ENCODE measurements at places on chromosomes 16 and 17.

DNA sequence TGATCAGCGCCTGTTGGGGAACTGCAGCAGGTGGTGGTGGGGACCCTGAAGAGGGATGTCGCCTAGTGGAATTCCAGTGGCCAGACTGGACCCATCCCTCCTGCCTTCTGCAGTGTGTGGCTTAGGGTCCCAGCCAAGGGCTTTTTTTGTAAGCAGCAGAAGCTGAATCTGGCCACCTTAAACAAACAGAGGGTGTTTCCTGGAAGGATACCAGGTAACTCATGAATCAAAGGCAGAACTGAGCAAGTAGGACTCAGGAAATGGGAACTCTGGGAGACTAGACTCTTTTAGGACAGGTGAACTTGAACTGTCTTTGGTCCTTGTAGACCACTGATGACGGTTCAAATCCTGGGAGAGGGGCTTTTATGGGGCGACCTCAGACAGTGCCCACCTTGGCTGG lies 124.0 kb downstream of the ABCC6 start:
- DNase-seq: no peak

DNA sequence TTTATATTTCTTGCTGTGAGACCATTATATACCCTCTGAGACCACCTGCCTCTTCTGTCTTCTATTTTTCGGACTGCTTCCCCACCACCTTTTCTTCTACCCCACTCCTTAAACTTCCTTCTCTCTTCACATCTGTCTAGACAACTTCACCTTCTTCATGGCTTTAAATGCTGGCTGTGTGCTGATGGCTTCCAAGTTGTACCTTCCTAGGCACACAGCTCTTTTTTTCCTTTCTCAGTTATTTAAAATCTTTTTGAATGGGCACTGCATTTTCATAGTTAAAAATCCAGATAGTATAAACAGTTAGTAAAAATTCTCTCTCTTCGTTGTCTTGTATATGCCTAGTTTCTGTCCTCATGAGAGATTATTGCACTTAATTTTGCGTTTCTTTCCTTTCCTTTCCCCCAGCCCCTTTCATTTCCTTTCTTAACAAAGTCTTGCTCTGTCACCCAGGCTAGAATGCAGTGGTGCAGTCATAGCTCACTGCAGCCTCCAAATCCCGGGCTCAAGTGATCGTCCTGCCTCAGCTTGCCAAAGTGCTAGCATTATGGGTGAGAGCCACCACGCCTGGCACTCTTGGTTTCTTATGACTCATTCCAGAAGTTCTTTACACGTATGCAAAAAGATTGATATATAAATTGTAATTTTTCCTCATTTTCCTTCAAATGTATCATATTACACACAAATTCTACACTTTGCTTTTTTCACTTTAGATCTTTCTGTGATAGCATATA lies 114.3 kb downstream of the NPIPB5 start:
- DNase-seq: no peak

DNA sequence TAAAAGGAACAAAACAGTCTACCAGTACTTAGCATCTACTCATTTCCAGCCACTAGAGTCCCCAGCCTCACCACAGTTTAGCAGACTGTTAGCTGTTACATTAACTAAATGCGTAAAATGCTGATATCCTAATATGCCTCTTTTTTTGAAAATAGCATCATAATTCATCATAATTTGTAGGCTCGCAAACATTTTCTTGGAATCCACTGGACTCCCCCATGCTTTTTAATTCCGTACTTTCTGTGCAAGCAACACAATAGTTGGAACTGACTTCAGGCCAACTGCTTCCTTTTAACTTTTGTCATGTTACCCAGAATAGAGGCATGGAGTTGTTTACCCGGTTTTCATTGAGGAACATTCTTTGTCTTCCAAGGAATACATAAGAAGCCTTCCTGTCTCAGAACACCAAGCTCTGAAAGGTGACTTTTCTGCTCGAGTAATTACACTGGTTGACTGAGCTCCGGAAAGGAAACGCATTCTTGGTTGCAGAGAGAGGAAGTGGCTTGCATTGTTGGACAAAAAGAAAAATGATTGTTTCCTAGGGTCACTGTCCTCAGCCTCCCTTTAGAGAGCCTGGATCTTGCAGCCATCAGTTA lies 30.9 kb upstream of the SEC14L1 start:
- DNase-seq: no peak

- no peak for DNase-seq
Observed at GRCh38 chr17:79746889-79747507, 16.3 kb downstream of the ENPP7 start.

DNA sequence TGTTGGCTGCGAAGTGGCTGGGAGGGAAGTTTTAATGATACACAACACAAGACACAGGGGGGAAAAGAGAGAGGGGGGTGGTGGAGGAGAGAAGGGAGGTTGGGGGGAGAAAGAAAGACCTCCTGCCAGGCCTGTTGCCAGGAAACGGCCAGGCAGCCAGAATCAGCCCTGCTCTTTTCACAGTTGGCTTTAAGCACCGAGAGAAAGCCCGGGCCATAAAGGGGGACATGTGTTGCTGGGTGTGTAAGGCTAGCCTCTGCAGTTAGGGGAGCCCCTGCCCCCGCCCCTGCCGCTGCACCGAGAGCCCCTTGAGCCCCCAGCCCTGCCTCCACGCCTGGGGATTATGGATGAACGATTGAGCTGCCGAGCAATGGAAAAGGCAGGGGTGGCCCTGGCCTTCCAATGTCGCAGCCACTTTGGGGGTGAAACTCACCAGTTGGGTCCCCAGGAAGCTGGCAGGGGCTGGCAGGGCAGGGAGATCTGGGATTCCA lies 13.9 kb upstream of the WNT3 start:
- DNase-seq: no peak

DNA sequence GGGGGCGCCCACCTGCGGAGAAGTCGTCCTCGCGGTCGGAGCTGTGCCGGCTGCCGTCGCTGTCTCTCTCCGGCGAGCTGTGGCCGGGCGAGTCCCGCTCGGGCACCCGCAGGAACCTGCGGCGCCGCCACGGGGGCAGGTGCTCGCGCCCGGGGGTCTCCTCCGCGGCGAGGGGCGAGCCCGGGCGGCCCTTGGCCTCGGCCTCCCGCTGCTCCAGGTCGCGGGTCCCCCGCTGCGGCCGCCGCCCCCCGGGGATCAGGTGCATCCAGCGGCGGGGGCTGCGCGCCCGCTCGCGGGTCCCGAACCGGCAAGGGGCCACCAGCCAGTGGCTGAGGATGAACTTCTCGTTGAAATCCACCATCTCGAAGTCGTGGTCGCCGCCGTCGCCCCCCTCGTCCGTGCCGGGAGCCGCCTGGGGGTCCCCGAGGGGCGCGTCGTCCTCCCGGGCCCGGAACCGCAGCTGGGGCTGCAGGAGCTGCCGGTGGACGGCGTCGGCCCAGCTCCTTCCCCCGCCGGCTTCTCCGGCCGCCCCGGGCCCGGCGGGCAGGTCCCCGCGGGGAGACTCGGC lies 41.4 kb upstream of the BHLHA9 start:
- no peak for DNase-seq

DNA sequence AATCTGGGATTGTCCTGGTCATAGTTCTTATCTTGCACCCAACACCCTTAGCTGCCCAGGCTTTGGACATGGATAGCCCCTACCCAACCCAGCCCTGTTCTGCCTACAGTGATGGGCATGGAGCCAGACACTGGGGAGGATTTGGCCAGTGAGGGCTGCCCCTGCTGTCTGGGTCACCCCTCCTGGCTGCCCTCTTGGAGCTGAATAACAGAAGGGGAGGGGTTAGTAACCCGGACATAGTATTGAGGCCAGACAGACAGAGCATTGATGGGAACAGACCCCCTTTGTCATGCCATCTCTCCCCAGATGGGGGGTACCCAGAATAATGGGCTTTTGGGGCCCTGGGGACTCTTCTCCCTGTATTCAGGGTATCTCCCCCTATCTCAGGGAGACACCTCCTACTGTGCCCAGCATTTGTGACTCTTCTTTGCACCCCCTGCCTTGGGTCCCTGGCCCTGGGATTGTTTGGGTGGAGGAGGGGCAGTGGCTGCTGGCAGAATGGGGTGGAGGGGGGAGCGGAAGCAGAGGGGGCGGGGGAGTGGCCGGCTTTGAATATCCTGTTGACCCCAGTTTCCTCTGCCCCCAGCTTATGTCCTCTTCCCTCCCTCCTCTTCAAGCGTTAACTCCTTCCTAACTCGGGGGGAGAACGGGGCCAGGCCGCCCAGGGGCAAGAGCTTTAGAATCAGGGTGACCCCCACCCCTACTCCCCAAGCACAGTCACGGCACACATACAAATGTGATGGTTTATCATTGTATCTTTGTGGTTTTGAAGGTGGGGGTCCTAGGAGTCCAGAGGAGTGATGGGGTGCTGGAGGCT lies 17.0 kb downstream of the GJD3 start:
- DNase-seq: no peak

DNA sequence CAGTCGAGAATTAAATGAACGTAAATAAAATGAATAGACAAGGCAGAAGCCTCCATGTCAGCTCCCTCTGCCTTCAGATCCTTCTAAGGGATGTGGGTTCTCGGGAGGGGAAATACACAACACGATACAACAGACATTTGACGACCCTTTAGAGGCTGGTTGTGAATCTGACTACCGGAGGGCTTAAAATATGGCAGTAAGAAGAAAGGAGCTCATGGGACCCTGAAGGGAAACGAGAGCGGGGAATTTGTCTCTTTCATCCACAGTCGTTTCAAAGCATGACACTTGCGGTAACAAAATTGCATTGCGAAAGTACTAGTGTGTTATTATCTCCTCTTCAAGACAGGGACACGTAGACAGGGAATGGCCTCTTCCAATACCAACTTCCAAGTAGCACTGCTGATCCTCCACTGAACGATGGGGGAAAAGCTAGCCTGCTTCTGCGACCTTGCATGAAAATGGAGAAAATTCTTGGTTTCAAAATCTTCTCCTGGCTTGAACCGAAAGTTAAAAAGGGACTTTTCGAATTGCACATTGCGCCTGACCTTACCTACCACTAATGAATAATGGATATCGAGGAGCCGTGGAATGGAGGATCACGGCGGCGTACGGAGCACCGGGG lies 1.2 kb upstream of the TNRC6C start:
- no peak for DNase-seq

GRCh38 chr17:40091691-40092397 lies 8.5 kb downstream of the NR1D1 start:
- DNase-seq: no peak

GRCh38 chr17:47690121-47690520 lies 3.8 kb upstream of the TBKBP1 start:
- no peak for DNase-seq

GRCh38 chr17:17782523-17783115 lies 54.2 kb downstream of the SREBF1 start:
- DNase-seq: no peak

DNA sequence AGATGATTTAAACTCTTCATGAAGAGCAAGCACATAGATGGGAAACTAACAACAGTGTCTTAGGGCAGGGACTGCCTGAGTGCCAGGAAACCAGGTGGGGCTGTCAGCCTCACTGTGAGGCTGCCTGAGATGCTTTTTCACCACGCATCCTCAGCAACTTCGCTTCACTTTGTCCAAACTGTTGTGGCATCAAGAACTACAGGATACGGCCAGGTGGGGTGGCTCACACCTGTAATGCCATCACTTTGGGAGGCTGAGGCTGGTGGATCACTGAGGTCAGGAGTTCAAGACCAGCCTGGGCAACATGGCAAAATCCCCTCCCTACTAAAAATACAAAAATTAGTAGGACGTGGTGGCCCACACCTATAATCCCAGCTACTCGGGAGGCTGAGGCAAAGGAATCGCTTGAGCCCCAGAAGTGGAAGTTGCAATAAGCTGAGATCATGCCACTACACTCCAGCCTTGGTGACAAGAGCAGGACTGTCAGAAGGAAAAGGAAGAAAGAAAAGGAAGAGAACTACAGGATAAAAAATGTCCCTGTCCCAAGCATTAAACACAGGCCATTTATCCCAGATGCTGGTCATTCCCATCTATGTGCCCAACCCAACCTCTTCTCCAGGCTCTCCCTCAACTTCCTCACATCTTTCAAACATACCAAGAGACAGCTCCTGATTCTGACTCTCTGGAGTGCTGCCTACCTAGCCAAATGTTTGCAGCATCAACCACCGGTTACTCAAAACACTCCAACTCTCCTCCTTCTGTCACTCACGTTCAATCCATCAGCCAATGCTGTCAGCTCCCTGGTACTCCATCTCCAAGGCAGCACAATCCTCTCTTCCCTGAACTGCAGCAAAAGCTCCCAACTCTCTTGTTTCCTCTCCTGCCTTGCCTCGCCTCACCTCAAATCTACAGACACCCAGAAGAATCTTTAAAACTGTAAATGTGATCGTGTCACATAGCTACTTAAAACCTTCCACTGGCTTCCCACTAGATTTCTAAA lies 1.6 kb downstream of the EIF4A3 start:
- DNase-seq: no peak

DNA sequence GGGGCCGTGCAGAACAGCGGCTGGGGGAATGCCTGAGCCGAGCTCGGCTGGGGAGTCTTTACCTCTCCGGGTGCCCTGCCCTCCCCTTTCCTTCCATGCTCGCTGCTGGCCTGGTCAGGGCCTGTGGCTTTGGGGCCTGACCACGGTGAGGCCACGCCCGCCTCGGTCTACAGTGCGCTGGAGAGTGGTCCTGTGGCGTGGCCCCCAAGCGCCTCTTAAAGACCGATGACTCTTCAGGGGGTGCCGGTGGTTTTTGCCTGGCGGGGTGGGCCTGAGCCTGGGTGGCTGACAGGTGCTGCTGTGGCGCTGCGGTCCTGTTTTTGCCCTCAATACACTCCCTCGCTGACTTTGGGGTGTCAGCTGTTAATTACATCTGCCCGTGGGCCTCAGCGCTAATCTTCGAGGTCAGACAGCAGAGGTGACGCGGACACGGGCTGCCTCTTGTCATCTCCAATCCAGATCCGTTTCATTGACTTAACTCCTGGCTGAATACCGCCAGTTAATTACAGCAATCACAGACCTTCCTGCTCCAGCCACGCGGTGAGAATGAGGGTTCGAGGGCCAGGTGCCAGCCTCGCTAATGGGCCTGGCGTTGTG lies 29.7 kb downstream of the GSE1 start:
- DNase-seq: no peak

DNA sequence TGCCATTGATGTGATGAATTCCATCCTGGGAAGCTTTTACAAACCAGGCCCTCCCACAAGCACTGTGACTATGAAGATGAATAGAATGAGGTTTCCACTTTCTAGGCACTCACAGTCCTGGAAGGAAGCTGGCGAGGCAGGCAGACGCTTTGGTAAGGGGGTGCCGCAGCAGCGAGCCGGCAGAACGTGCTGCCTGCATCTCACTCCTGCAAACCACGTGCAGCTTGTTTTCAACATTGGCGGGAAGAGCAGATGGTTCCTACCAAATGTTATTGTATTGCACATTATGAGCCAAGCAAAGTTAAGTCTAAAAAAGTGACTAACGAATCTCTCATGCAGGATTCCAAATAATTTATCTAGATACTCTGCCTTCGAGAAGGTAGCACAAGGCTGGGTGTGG lies 3.7 kb upstream of the DNAI2 start:
- no peak for DNase-seq

- DNase-seq: no peak
Observed at GRCh38 chr17:46756081-46756735, 62.3 kb downstream of the WNT3 start.

All from stimulated activated CD8-positive, alpha-beta memory T cell treated with anti-CD3 and anti-CD28 coated beads, Interleukin-2, amount 100 ng/mL, for 1 hour (primary cell).